ENCODE measurements at places on chromosomes 13 and 19.

DNA sequence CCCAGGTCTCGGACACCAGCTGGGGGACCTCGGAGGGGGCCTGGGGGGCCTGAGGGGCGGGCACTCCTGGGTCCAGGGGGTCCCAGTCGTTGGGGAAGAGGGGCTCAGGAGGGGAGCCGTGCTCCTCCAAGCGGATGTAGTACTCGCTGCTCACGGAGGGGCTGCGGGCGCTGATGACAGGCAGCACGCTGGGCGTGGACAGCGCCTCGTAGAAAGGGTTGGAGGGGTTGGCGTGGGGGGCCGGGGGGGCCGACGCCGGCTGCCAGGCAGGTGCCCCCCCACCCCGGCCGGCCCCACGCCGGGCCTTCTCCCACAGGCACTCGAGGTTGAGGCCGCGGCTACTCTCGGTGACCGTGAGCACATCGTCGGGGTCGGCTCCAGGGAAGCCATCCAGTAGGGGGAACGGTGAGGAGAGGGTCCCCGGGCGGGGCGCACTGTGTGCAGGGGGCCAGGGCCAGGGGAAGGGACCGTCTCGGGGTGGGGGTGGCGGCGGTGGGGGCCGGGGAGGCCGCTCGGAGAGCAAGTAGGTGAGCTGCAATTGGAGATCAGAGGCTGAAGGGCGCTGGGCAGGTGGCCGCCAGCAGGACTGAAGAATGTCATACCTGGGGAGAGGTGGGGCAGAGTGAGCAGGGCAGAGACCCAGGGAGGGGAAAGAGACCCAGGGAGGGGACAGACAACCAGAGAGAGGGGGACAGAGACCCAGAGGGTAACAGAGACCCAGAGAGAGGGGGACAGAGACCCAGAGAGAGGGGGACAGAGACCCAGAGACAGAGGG is 12.1 kb downstream of the LMTK3 start:
- DNase-seq = no peak

DNA sequence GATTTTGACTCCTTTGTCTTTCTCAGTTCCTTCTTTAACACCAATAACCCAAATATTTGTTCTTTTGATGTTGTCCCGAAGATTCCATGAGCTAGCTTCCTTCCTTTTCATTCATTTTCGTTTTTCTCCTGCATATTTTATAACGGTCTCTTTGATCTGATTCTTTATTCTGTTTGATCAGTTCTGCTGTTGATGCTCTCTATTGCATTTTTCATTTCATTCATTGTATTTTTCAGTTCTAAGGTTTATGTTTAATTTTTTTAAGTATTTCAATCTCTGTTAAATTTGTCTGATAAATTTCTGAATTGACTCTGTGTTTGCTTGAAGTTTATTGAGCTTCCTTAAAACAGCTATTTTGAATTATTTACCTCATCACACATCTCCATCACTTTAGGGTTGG is 68.4 kb upstream of the LRCH1 start:
- DNase-seq = no peak

DNA sequence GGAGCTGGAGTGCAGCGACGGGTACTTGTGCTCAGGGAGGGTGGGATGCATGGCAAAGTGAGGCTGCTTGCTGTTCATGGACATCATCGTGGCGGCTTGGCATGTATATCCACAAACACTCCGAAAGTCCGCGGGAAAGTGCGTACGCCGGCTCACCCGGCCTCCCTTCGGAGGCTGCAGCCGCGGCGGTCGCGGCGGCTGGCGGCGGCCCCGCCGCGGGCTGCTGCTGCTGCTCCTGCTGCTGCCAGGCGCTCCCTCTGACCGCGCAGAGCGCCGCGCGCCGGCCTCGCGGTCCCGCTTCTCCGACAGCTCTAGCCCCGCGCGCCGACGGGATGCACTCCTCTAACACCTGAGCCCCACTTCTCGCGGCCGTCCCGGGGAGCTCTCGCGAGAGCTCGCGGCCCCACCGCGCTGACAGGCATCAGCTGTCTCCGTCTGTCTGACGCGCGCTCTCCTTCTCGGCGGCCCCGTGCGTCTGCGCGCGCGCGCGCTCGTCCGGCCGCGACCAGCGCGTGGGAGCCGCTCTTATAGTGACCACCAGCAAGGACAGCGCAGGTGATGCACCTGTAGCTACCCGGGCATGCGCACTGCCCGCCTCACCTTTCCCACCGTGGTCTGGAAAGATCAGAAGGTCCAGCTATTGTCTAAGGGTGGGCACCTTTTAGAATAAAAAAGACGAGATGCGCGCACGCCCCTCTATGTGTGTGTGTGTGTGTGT is at the start of gene POU4F1:
Gene POU4F1 (minus strand): TSS at position 313 of the 718 bp plus-strand sequence. CDS start 226 bp downstream, at position 87.
- no peak for DNase-seq

GRCh38 chr13:29591310-29591709 is 4.2 kb downstream of the SLC7A1 start:
- no peak for DNase-seq

DNA sequence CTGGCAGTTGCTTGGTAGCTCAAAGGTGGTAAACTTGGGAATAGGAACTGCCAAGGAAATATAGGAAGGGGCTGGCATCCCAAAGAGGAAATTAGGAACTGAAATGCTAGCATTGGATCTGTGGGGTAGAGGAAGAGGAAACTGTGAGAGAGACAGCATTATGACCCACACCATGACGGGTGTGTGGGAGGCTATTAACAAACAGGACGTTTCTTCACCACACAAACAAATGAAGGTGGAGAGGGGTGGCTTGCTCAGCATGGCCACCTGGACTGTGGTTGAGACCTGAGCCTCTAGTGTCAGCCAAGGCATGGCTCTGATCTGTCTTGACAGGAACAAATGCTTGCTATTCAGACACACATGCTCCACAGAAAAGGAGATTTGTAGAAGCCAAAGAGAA is 178.2 kb downstream of the B3GLCT start:
- no peak for DNase-seq

GRCh38 chr13:65585346-65585745 is 1644.8 kb downstream of the PCDH9 start:
- no peak for DNase-seq

- no peak for DNase-seq
These were observed 36.5 kb downstream of the OPA3 start for GRCh38 chr19:45547965-45548609.

DNA sequence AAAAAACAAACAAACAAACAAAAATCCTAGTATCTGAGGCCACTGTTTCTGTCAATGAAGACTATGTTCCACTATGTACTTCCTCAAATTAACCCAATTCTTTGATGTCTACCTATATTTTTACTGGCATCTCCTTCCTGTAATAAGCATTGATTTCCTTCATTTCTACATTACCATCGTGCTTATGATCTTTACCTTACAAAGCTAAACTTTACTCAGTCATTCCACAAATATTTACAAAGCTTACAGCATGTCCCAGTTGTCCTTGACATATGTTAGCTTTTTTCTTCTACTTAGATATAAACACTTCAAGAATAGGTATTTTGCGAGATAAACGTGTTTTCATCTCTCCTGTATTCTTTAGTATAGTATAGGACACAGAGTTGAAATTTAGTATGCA is 1090.9 kb downstream of the PCDH9 start:
- no peak for DNase-seq

- no peak for DNase-seq
These were observed 29.1 kb upstream of the PCDH9 start for GRCh38 chr13:67259208-67259607.

DNA sequence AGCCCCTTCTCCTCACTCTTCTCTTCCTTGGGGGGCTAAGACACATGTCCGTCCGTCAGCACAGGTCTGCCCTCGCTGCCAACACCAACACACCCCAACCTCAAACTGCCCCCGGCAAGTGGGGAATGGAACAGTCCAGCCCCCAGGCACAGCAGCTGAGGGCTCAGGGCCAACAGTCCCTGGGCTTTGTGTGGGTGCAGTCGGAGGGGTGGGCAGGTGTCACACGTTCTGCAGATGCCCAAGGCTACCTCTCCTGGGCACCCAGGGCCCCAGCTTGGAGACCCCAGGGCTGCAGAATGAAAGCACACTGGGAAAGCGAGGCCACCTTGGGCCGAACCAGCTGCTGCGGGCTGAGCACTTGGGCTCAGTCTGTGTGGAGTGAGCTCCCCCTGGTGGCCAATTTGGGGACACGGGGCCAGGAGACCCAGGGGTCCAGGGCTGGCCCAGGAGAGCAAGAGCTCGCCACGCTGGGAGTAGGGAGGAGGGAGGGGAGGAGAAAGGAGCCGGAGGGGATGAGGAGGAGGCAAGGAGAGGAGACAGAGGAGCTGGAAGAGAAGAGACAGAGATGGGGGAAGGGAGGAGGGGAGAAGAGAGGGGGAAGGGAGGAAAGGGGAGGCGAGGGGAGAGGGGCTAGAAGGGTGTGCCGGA is 14.0 kb upstream of the ATP8B3 start:
- DNase-seq = peak; percentile 95

DNA sequence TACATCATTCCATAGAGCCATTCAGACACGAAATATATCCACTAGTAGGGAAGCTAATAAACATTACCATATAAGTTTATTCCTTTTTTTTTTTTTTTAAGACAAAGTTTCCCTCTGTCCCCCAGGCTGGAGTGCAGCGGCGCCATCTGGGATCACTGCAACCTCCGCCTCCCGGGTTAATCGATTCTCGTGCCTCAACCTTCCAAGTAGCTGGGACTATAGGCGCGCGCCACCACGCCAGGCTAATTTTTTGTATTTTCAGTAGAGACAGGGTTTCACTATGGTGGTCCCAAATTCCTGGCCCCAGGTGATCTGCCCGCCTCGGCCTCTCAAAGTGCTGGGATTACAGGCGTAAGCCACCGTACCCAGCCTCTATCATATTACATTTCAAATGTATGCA is 612 bp upstream of the ZNF154 start:
- no peak for DNase-seq

DNA sequence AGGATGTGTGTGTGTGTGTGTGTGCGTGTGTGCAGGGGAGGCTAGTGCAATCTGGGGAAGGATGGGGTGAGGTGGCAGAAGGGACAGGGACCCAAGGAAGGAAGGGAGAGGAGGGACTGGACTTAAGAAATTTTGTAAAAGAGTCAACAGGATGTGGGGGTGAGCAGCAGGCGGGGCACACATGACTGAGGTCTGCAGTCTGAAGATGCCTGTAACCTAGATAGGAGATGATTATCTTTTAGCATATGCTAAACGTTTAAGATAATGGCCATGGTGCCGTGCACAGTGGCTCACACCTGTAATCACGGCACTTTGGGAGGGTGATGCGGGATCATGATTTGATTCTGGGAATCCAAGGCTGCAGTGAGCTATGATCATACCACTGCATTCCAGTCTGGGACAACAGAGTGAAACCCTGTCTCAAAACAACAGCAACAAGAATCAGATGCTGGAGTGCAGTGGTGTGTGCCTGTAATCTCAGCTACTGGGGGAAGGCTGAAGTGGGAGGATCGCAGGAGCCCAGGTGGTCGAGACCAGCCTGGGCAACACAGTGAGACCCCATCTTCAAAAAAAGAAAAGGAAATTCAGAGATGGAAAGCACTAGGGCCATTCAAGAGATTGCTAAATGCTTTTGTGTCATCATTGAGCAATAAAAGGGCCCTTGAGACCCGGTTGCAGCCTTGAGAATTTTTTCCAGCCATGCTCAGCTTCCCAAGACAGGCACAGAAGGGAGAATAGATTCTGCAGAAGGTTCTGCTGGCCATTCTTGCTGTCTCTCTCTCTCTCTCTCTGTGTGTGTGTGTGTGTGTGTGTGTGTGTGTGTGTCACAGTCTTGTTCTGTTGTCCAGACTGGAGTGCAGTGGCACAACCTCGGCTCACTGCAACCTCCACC is 3.8 kb upstream of the ZNF414 start:
- no peak for DNase-seq
